ENCODE measurements at places on chromosomes 11 and 22. TPM values are rescaled to one million over a fixed set of nuclear protein-coding genes. Genes with fewer than 3 reads are reported as not detected.

The CARD18 gene
- not detected for polyA plus RNA-seq

The SERPIND1 gene
- 3.2 TPM for polyA plus RNA-seq

The MRE11 gene
- polyA plus RNA-seq: 22.4 TPM

The OR5P2 gene
- not detected for polyA plus RNA-seq

The DCPS gene
- 16.7 TPM for polyA plus RNA-seq

The TMEM86A gene
- 9.9 TPM for polyA plus RNA-seq

The OR6T1 gene
- not detected for polyA plus RNA-seq

The RCOR2 gene
- 14.5 TPM for polyA plus RNA-seq

The RASSF10 gene
- polyA plus RNA-seq: 19.2 TPM

The C11orf91 gene
- polyA plus RNA-seq: 0.12 TPM

The ANO1 gene
- polyA plus RNA-seq: 17.6 TPM

The WNT7B gene
- polyA plus RNA-seq: 10.0 TPM

The TRIM3 gene
- polyA plus RNA-seq: 19.8 TPM

The MMP11 gene
- 12.1 TPM for polyA plus RNA-seq

The USH1C gene
- 65.2 TPM for polyA plus RNA-seq

The GGTLC3 gene
- not detected for polyA plus RNA-seq

The SPTBN2 gene
- 59.4 TPM for polyA plus RNA-seq

- no peak for DNase-seq
These were observed 422 bp downstream of the GLB1L2 start for GRCh38 chr11:134332189-134332631.

DNA sequence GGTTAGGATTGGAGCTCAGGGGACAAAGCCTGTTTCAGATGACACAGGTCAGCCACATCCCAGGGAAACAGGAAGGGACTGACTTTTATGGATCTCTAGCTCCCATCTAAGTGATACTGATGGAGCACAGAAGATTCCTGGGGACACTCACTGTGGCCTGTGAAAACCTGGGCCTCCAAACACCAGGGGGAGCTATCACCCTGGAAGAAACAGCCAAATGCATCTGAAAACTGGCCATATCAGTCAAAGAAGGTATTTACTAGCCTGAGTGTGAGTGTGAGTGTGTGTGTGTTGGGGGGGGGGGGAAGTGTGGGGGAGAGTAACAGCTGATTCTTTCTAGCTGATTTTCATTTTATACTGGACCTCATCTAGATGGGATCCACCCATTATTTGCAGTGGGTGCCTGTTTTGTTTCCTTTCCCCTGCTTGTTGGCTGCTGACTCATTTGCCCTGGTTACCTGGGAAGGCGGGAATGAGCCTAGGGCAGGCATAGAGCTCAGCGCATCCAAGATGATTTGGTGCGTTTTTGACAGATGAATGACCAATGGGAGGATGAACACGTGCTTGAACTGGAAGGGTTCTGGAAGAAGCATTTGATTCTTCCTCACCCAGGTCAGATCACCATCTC lies 284.0 kb downstream of the KIRREL3 start:
- peak; percentile 32 for DNase-seq

- DNase-seq: no peak
These were observed 14.0 kb upstream of the PRODH start for GRCh38 chr22:18950141-18950540.

GRCh38 chr22:19674129-19674928 lies 40.0 kb upstream of the SEPTIN5 start:
- no peak for DNase-seq

- DNase-seq: no peak
These were observed 30.3 kb upstream of the SIK2 start for GRCh38 chr11:111571829-111572501.

- no peak for DNase-seq
These were observed 22.8 kb upstream of the SLC25A18 start for GRCh38 chr22:17540481-17540880.

- no peak for DNase-seq
These were observed 14.6 kb downstream of the FAM83F start for GRCh38 chr22:40009292-40009774.

DNA sequence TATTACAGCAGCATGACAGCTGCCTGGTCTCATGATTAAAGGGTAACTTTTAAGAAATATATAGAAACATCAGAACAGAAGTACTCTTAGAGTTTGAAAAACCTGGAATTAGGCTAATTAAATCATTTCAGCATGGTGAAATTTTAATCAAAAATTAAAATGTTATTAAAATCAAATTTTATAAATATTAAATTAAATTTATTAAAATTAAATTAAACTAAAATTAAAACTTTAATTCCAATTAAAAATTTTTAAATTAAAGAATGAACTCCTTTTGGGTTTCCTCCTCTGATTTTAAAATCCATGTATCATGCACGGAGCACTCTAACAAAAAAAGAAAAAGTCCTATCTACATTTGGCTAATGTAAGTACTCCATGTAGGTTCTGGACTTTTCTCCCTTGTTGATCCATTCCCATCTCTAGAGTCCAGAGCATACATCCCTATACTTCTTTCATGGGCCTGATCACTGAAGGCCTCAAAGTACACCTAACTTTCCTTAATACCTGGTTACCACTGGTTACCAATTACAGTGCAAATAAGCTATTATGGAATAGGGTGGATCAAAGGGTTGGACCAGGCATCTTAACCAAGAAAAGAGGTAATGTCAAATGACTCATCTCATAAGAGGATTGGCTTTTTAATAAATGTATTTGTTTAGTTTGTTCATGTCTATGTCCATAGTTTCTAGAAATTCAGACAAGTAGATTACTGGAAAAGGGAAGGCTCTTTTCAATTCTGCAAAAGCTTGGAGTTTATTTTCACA lies 48.4 kb upstream of the MUC15 start:
- no peak for DNase-seq

- peak; percentile 50 for DNase-seq
These were observed at the start of gene AASDHPPT for GRCh38 chr11:106077609-106078455. TSS of gene AASDHPPT (plus strand) at chr11:106077662. CDS start at chr11:106077711, 49 bp downstream.

DNA sequence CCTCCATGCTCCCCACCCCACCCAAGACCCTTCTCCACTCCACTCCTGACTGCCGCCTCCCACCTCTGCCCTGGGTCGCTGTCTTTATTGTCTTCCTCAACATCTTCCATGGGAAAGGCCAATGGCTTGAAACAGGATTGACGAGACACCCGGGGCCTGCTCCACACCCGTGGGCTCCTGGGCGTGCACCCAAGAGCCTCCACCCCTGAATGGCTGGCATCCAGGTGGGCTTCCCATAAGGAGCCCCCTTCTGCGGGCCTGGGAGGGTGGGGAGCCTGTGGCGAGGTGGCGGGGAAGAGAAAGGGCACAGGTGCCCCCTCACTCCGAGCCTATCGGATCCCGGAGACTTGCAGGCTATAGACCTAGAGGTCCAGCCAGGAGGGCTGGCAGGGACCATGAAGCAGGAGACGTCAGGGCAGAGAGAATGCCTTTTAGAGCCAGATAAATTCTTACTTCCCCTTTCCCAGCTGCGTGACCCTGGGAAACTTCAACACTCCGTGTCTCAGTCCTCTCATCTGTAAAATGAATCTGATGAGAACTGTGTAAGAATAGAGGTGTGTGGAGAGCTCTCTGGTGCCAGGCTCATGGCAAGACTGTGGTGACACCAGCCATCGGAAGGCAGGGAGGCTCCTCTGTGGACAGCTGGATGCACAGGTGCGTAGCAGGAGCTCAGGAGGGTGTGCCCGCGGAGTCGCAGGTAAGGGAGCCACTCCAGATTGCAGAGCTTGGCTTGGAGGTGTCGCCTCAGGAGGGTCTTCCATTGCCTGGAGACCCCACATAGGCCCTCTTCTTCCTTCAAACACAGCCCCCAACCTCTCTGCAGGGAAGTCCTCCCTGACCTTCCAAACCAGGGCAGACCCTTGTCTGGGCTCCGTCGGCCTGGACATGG lies 53.9 kb downstream of the SMIM38 start:
- DNase-seq: no peak

GRCh38 chr22:48757985-48758561 lies 1069.6 kb downstream of the BRD1 start:
- DNase-seq: peak; percentile 4

DNA sequence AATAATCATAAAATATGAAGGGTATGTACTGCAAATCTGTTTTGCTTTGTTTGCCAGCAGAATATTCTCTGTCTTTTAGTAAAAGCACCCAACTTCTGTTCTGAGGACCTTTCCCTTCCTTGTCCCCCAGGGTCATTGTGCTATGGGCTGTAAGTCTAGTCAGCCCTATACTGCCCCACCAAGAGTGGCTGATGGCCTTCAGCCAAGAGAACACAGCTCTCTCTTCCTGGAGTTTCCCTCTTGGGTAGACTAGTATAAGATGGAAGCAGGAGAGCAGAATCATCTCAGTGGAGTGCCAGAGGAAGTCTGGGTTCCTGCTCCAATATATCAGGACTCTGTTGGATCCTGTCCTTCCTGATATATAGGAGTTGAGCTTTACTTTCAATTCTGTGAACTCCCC lies 29.0 kb downstream of the MMP13 start:
- DNase-seq: no peak

GRCh38 chr11:47000033-47000432 lies 63.5 kb downstream of the CSTPP1 start:
- no peak for DNase-seq

GRCh38 chr11:94131047-94131717 lies 2.5 kb downstream of the PANX1 start:
- DNase-seq: no peak

GRCh38 chr11:40602866-40603552 lies 856.4 kb downstream of the LRRC4C start:
- DNase-seq: no peak

DNA sequence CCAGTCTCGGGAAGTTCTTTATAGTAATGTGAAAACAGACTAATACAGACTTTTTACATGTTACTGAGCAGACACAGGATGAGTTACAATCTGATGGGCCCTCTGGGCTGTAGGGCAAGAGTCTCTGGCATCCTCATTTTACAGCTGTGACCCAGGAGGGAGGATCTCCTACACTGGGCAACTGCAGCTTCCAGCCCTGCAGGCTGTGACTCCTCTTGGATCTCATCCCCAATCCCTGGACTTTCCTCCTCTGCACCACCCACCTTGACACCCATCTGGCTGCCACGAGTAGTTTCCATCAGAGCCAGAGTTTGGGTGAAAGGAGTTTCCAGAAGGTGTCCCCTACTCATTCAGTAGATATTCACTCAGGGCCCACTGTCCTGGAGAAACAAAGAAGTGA lies 48.9 kb upstream of the MYEOV start:
- DNase-seq: no peak

GRCh38 chr11:131955904-131956303 lies 585.5 kb downstream of the NTM start:
- DNase-seq: no peak

DNA sequence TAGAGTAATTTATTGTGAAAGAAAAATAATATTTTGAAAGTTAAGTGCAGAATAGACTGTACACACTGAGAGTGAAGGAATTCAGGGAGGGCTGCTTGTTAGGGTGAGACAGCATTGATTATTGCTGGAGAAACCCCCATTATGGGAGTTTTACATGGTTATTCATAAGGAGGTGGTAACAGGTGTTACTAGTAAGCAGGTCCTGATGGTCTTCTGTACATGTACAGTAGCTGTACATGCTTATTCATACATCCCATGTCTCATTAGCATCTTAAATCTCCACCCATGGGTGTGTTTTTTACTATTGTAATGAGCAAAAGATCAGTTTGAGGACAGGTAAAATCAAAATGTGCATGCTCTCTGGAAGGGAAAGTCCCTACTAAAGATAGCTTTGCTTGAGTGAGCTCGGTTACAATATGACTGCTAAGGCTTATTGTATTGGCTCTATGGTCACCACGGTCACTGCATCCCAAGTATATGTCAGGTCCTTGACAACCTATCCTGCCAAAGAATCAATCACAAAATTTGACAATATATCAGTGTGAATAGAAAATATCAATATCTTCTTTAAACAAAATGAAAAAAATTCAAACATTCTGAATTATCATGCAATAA lies 6.2 kb downstream of the KDM4F start:
- no peak for DNase-seq

DNA sequence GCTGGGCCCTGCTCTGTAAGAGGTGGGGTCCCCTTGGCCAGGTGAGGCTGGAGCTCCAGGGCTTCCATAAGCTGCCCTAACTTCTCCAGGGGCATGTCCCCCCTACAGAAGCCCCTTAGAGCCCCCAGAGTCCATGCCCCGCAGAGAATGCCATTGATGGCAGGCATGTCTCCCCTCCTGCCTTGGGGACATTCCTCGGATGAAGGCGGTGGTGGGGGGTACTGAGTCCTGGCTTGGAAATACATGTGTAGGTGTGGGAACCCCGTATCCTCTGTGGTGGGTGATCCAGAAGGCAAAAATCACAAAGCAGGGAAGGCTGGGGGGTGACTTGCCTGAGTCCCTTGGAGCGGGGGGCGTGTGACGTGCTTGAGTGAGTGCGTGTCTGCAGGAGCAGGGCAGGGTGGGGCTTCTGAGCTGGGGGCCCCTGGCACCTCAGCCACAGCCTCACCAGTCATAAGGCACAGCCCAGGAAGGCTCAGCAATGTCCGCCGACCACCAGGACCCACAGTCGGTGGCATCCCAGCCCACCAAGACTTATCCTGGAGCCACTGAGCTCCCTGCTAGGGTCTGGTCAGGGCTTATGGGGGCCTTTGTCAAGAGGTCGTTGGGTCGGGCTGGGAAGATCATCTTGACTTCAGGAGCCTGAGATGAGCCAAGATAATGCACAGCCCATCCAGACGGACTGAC lies 69.8 kb upstream of the KCNQ1OT1 start:
- DNase-seq: no peak

- no peak for DNase-seq
These were observed 20.0 kb upstream of the SYT12 start for GRCh38 chr11:67002921-67003411.

DNA sequence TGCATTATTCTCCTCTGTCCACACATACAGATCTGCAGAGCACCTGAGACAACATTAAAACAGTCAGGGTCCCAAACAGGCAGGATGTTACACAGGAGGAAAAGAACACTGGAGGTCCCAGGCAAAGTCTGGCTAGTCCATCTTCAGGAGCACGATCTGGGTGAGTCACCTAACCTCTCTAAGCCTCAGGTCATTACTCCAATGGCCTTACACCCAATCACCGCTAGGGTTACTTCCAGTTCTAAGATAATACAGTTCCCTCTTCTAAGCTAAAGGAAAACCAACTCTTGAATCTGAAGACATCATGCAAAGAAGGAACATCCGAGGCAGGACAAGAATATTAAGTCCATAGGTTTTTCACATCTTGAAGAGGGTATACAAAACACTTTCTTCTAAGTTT lies 24.5 kb downstream of the ASCC2 start:
- no peak for DNase-seq

GRCh38 chr11:16807306-16807705 lies 68.9 kb downstream of the C11orf58 start:
- DNase-seq: no peak

- DNase-seq: peak; percentile 78
These were observed 302.1 kb upstream of the B3GAT1 start for GRCh38 chr11:134714021-134714656.

- DNase-seq: no peak
These were observed 4.7 kb upstream of the TCF20 start for GRCh38 chr22:42275176-42275575.

Measured in right renal pelvis (tissue), 4 donors.